ENCODE measurements at places on chromosomes 6 and 20. TPM values are rescaled to one million over a fixed set of nuclear protein-coding genes. Genes with fewer than 3 reads are reported as not detected.

Gene TP53TG5
- polyA plus RNA-seq = not detected

Gene TFAP2C
- polyA plus RNA-seq = 0.70 TPM

Gene ENPP1
- 4.7 TPM for polyA plus RNA-seq

Gene TMEM200A
- polyA plus RNA-seq = 1.8 TPM

Gene RNF182
- 0.11 TPM for polyA plus RNA-seq

Gene OPRM1
- polyA plus RNA-seq = not detected

Gene ADGRF1
- 0.22 TPM for polyA plus RNA-seq

Gene TRIM40
- not detected for polyA plus RNA-seq

Measured in adipose tissue (tissue), 3 donors.